ENCODE measurements at places on chromosomes 5 and 9.

- no peak for DNase-seq
These were observed 410.3 kb downstream of the DTWD2 start for GRCh38 chr5:118578093-118578492.

DNA sequence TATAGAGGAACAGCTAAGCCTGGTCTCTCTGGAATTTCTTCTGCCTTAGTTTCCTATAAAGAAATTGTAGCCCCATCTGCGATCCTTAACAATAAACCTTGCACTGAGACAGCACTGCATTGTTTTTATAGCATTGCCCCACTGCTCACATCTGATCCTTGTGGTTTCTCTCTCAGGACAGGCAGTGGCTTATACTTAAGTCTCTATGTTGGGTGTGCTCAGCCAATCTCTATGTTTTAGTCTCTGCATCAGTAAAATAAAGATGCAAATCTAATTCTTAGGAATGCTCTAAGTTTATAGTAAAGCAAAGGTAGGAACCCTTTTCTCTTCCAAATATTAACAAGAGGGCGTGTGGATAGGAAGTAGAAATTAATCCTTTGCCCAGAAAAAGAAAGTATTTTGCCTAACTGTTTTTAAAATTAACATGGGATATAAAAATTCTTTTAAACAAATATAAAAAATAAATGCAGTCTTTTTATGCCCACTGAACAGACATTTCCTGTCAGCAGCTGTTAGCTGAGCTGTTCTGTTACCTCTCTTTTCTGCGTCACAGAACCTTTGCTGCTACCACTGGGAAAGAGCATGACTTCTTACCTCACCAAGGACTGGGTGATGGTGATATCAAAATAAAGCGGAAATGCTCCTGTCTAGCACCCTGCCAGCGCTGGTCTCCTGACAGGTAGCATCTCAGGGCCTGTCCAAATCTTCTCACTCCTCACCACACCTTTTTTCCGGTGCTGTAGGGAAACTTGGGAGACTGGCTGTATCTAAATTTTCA, 29.5 kb downstream of the MRPS27 start:
- DNase-seq: no peak

GRCh38 chr5:103362211-103362610, 103.6 kb downstream of the MACIR start:
- DNase-seq: no peak

GRCh38 chr9:86940774-86941173, 6.5 kb downstream of the GAS1 start:
- DNase-seq: no peak

DNA sequence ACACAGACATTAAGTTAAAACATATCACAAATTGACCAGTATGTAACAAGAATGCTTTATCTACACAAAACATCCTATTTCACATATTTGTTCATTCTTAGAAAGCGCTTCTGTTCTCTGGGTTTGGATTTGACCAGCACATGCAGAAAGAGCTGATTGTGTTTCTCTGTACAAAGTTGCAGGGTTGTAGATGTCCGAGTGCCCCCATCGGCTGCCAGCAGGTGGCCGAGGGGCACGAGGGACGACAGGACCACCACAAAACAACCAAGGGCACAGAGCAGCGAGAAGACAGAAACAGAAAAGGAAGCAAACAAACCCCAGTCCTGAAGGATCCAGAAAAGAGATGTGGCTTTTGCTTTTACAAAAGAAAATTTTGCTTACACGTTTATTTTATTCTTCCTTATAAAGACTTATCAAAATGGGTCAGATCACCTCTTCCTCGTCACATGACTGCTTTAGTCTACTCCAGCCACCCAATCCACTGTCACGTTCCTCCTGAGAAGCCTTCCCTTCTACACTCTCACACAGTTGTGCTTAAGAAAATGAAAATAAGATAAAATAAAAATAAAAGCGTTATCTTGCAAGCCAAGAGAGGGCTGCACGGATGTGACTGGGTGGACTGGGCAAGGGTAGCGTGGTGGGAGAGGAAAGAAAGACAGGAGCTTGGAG, 9.5 kb downstream of the OTP start:
- no peak for DNase-seq

DNA sequence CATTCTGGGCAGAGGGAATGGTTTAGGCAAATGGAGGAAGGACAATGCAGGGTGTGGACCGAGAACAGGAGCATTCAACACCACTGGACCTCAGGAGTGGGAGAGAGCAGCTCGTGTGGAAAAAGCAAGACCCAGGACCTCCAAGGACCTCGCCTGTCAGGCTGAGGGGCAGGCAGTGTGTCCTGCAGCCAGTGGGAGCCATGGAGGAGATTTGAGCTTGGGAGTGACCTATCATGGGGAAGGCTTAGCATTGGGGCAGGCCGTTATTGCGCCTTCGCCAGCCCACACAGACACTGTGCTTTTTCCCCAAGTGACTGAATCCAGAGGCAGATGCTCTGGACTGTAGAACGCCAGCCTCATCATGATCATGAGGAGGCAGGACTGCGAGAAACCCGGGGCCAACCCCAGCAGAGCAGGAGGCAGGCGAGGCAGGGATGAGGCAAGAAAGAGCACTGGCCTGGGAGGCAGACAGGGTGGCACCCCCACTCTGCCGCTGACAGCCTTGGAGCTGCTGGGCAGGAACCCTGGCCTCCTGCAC, 3.3 kb downstream of the CDHR2 start:
- DNase-seq: no peak

DNA sequence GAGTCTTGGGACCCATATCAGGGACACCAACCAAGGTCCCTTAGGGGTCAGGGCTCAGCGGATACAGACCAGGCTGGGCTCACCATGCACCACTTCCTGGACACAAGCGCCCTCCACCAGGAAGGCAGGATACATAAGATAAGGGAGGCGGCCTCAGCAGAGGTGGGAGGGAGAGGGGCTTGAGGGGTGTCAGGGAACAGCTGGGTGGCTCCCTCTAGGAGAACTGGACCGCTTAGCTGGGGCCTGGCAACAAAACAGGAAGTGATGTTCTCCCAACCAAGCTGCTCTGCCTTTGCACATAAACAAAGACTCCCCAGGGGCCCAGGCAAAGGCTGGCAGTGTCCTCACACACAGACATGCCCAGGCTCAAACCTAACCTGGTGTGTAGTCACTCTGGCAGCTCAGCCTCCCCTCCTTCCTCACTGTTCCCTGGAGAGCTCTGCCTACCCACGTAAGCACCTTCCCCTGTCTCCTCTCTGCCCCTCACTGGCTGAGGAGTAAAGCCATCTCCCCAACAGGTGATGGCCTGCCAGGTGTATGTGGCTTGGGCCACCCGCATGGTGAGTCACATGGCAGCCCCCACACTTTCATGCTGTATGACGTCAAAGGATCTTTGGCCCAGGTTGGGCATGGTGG, 5.8 kb upstream of the BICD2 start:
- DNase-seq: no peak

GRCh38 chr5:179393078-179393477, 47.8 kb upstream of the ADAMTS2 start:
- DNase-seq: no peak

DNA sequence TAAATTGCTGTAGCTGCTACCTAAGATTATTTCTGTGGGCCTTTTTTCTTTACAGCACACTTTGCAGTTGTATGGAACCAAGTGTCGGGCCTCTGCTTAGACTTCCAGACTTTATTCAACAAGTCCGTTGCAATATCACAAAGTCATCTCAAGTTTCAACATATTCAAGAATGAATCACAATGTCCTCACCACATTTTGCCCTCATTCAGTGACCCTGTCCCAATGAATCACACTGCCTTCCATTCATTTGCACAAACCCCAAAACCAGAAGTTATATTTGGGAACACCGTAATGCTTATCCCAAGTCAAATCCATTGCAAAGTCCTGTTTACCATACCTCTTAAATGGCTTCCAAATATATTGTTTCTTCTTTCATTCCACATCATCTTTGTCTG, 439.6 kb downstream of the CSNK1G3 start:
- no peak for DNase-seq

DNA sequence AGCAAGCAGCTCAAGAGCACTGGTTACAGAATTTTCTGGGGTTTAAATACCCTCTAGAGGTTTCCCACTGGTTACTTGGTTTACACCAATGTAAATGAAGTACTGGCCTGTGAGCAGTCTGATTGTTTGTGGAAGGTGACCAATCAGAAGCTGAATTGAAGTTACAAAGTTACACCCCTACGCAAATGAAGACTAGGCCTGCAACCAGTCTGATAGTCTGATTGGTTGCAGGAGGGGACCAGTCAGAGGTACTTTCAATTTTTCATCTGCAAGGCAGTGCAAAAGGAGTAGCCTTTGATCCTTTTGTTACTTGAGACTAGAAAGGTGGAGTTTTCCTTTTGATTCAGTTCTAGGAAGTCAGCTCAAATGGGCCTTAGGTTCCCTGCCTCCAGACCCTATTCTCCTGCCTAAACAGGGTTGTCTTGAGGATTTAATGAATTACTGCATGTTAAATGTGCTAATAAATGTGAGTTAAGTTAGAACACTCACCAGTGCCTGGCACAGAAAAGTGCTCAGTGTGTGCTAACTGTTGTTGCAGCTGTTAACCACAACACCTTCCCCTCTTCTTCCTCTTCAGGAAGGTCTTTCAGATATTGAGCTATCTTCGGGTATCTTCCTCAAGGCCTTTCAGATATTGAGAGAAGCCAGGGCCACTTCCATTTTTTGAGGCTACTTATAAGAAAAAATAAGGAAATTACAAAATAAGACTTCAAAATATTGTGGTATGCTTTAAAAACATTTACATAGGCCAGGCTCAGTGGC, 32.1 kb upstream of the CLINT1 start:
- DNase-seq: no peak

- DNase-seq: no peak
These were observed 116.7 kb upstream of the RETREG1 start for GRCh38 chr5:16733331-16734006.

- no peak for DNase-seq
These were observed 58.1 kb upstream of the KLF9 start for GRCh38 chr9:70472268-70473249.

DNA sequence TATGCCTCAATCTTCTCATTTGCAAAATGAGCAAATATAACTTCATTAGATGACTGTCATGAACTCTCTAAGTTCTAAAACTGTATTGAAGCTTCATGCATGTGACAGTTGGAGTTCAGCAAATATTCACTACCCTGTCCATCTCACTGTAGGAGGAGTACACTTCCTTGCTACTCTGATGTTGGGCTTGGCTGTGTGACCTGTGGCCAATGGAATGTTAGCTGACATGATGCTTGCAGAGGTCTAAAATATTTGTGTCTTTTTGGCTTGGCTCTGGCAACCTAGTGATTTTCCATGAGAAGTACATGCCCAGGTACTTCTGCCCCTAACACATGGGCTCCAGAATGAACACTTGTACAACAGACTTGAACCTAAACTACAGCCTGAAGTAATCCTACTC, 203.1 kb upstream of the ANKH start:
- no peak for DNase-seq

DNA sequence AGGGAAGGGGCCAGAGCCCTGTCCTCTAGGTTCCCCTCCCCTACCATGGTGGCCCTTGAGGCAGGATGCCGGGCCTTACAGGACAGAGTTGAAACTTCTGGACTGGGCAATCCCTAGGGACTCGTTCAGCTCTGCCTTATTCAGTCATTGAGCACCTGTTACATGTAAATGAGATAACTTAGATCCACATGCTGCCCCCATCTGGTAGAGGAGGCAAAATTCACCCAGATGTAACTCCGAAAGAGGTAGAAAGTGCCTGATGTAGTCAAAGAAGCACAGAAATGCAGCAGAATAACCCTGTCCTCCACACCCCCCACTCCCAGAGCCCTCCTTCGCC, 1.5 kb downstream of the GGTA1 start:
- DNase-seq: no peak

DNA sequence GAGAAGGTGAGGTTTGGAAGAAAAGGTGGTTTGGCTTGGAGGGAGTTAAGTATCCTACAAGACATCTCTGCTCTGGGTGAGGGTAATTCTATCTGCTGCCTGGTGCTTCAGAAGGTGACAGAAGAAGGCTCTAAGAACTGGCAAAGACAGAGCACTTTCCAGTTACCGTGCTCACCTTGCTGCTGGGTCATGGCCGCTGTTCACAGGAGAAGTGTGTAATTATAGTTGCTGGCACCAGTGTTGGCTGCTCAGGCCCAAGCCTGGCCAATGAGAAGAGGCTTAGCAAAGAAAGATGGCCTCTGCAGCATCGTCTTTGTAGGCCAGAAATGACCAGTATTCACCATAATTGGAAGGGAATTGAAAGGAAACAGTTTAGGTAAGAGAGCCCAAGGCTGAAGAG, 37.9 kb upstream of the KLF9 start:
- DNase-seq: no peak

DNA sequence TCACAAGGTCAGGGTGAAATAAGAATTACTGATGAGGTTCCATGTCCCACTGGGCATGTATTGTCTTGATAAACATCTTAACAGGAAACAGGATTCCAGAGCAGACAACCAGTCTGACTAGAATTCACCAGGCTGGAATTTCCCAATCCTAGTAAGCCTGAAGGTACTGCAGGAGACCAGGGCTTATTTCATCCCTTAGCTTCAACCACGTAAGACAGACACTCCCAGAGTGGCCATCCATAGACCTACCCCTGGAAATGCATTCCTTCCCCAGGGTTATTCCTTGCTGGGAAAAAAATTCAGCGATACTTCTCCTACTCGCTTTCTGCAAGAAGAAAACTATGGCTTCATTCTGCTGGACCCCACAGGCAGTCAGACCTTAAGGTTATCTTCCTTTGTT, 785.4 kb downstream of the NR2F1-AS1 start:
- no peak for DNase-seq

DNA sequence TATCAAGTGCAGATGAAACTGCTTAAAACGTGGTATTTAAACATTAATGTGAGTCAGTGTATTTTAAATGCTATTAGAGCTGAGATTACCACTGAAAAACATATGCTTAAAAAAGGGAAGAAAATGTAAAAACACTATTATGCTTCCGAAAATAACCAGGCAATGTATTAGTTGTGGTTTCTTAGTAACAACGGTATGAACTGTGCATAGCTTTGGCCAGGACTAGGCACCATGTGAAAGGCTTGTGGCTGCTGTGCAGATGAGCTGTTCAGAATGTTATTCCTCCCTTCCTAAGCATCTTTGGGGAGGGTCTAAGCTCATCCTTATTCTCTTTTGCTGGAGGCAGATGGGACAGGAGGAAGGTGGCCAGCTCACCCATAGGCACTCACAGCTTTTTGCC, 84.9 kb downstream of the NTRK2 start:
- DNase-seq: no peak

DNA sequence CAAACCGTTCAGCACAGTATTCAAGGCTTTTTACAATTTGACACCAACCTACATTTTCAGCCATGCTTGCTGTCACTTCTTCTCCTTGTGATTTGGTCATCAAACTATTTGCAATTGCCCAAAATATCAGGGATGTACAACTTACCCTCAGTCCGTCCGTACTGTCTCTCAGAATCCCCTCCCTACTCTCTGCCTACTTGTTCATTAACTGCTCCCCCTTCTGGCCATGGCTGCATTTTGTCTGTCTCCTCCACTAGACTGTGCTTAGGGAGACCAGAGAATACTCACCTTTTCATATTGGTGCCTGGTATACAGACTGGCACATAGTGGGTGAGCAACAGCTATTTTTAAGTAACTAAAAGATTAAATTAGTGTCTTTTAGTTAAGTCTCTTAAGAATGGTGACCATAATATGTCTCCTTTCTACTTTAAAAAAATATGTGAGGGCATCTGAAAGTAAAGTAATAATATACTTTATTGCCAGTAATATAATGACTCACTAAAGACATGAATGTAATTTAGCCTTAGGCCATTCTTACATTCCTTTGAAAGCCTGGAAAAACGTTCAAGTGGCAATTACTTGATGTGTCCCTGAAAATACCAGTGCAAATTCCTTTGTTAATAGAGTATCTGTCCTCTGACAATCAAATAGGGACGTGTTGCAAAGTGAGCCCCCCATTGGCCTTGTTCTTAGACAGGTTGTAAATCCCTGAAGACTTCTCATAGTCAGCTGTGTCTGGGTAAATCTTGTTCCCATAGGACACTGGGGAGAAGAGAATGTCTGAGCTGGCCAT, 27.8 kb downstream of the PRLR start:
- DNase-seq: no peak
